CD4-positive, CD25-positive, alpha-beta regulatory T cell (primary cell): ENCODE measurements at places on chromosomes 13 and 19.

DNA sequence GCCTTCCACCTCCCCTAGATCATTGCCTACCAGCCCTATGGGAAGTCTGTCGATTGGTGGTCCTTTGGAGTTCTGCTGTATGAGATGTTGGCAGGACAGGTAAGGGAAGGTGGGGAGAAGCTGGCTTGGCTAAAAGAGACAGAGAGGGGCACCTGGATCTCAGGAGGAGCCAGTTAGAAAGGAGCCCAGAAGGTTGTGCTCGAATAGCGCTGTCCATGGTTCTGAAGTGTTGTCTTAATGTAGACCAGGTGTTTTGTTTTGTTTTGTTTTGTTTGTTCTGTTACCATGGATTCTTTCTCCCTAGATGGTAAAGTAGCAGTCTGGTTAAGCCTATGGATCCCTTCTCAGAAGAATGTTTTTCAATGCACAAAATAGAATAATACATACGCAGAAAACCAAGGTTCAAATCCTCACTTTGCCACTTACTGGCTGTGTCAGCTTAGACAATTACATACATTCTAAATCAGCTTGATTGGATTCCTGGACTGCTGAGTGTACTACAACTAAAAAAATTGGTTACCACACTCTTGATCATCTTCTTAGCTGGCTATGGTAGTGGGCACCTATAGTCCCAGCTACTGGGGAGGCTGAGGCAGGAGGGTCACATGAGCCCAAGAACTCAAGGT, 5.9 kb upstream of the CACNG7 start:
- peak; percentile 31 for DNase-seq

GRCh38 chr13:90630716-90631115, 716.8 kb upstream of the MIR17HG start:
- no peak for DNase-seq

DNA sequence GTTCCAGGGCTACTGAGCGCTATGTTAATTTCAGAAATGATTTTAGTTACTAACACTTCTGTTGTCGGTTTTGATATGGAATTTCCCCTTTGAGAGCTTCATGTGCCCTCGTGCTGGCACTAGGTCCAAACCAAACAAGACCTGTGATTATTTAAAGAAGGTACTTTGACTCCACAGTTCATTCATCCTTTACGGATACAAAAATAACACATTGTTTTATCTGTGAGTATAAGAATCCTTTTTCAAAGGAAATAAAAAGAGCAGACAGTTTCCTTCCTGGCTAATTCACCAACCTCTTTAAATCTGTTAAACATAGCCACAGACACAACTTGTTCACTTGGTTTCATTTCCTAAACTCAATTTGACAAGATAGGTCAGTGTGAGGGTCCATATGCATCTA, 141.2 kb downstream of the FLT1 start:
- no peak for DNase-seq

DNA sequence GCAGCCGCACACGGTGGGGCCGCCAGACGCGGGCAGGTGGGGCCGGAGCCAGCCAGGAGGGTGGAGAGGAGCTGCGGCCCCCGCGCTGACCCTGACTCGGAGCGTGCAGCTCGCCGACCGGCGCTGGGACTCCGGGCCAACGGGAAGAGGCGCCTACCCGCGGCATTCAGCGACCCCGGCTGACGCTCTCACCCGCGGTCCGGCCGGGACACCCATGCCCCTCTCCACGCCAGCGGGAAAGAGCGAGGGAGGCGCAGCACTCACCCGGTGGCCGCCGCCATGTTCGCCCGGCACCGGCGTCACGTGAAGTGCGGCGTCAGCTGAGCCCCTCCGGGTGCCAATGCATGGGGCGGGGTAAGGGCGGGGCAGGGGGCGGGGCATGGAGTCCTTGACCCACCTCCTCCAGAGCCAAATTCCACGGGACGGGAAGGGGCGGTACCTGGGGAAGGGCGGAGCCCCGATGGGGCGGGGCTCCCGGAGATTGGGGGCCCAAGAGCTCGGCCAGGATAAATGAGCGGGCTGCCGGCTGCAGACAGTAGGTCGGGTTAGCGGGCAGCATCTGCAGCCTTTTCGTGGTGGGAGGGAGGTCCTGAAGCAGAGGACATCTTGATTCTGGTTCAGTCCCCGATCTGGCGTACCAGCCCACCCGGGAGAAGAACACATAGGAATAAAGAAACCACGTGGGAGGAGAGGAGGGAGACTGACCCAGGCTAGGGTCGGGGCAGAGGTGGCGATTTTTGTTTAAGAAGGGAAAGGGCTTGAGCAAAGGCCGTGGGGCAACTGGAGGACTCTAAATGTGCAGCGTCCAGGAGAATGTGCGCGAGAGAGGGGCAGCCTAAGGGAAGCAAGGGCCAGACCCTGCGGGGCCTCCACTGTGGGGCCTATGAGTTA, at the start of gene PEPD:
PEPD (minus strand) TSS at position 312 of the 891 bp plus-strand sequence; CDS start at position 281, 31 bp downstream.
- DNase-seq = peak; percentile 62

GRCh38 chr19:45235485-45235884, 9.7 kb downstream of the EXOC3L2 start:
- DNase-seq = no peak

DNA sequence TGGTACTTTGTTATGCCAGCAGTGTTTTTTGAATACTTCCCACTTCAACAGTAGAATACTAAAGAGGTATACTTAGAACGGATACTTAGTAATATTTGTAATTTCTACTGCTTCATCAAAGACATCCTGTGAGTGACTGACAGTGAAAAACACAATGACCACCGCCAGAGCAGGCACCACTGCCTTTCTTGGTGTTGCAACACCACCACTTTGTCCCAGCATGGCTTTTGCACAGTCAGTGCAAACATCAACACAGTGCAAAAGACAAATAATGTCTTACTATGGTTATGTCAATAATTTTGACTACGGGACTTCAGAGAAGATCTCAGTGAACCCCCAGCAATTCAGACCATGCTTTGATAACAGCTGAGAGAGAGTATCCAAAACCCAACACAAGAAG, 220.5 kb downstream of the RBM26 start:
- no peak for DNase-seq

DNA sequence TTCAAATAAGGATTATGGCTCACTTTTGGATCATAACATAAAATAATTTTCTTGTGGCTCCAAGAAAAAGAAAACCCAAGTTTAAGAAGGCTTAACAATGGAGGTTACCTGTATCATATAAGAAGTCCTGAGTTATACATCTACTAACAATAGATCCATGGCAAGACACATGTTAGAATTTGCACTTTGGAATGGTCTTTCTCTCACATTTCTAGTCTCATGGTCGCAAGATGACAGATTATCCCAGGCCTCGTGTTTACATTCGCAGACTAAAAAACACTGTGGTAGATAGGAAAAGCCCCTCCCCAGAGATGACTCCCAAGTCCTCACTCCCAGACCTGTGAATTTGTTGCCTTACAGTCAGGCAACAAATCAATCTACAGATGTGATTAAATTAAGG, 746.2 kb upstream of the GPC6 start:
- no peak for DNase-seq

DNA sequence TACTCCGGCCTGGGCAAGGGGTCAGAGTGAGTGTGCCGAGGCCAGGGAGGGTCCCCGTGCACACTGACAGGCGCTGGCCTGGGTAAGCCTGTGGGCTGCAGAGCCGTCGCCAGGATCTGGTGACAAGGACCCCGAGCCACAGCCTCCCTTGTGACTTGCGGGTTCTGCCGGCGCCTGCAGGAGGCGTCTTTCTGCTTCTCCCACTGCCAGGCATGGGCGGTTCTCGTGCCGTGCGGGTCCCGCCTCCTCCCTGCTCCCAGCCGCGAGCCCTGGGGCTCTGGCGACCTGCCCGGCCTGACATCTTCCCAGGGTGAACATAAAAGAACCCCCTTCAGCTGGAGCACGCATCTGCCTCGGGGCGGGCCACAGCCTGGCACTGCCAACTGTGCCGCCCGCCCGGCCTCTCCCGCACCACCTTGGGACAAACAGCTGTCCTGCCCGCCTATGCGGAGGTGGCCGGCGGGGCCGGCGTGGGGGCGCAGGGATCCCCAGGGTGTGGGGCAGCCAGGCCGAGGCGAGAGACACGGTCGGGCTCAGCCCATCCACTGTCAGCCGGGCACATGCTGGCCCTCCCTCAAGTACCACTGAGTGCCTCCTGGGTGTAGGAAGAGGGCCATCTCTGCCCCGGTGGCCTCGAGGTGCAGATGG, 1.5 kb upstream of the HCN2 start:
- DNase-seq = peak; percentile 35

DNA sequence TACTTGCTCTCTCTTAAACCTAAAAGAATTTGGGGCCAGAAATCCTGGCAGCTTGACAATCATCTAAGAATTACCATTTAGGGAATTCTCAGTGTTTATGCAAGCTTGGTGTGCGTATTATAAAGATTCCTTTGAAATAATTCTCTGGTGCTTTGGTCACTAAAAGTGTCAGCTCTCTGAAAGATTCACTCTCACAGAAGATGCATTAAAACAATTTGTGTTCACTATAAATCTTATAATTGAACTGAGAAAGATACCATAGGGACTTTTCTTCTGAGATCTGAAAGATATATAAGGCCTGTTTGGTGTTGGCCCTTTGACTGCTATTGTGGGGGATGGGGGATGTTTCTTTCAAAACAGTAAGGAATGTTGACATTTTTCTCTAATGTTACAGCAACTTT, 27.3 kb downstream of the EPSTI1 start:
- no peak for DNase-seq

- DNase-seq = no peak
Measured at GRCh38 chr19:32387701-32388392, 17.7 kb upstream of the DPY19L3 start.

DNA sequence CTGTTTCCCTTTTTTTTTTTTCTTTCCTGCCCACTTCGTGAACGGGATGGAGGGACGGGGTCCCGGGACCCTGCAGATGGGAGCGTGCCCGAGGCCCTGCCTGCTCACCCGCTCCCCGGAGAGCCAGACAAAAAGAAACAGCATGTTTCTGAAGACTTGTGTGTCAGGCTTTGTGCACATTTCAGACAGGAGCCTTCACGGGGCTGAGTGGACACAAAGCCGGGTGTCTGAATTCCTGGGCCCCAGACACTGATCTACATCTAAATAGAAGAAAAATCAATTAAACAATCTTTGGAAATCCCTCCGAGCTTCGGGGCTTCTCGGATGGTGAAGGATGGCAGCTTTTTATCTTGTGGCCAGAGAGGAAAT, 4.2 kb downstream of the PGPEP1 start:
- DNase-seq = no peak

GRCh38 chr19:46818812-46819211, 30.4 kb upstream of the SLC1A5 start:
- DNase-seq = no peak

DNA sequence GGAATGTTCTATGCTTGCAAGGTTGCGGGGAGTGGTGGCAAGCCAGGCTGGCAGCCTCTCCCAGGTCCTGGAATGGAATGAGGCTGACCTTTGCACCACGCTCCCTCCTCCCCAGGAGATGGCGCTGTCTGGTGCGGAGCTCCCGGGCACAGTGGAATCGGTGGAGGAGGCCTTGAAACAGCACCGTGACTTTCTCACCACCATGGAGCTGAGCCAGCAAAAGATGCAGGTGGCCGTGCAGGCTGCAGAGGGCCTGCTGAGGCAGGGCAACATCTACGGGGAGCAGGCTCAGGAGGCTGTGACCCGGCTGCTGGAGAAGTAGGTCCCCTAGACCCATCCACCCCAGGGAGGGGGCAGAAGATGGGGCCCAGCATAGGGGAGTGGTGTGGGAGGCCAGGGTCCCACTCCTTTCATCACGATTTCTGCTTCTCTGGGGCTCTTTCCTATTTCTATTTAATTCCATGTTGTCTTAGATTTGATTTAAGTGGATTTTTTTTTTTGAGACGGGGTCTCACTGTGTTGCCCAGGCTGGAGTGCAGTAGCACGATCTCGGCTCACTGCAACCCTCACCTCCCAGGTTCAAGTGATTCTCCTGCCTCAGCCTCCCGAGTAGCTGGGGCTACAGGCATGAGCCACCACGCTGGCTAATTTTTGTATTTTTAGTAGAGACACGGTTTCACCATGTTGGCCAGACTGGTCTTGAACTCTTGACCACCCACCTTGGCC, 53.2 kb upstream of the SHKBP1 start:
- DNase-seq = peak; percentile 9

DNA sequence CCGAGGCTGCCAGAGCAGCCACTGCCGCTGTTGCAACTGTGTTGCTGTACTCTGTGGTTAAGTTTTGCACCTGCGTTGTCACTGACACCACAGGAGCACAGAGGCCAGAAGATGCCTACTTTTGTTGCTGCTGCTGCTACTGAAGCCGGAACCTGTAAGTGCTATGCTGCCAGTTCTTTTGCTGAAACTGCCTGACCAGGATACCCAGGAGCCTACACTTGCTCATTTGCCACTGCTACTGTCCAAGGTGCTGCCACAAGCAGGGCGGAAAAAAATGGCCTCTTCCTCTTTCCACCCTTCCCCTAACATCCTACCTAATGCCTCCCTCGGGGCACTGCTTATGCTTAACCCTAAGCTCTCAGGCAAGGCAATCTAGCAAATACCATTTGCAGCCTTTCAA, 29.0 kb upstream of the NBEA start:
- DNase-seq = no peak
